Gastroesophageal sphincter (tissue), 4 donors: ENCODE measurements at places on chromosomes 6 and 20.

GRCh38 chr6:73362358-73362757 is at the start of gene KHDC3L:
KHDC3L (plus strand) TSS chr6:73362658; CDS start chr6:73362730, 72 bp downstream.
- no peak for ATAC-seq

DNA sequence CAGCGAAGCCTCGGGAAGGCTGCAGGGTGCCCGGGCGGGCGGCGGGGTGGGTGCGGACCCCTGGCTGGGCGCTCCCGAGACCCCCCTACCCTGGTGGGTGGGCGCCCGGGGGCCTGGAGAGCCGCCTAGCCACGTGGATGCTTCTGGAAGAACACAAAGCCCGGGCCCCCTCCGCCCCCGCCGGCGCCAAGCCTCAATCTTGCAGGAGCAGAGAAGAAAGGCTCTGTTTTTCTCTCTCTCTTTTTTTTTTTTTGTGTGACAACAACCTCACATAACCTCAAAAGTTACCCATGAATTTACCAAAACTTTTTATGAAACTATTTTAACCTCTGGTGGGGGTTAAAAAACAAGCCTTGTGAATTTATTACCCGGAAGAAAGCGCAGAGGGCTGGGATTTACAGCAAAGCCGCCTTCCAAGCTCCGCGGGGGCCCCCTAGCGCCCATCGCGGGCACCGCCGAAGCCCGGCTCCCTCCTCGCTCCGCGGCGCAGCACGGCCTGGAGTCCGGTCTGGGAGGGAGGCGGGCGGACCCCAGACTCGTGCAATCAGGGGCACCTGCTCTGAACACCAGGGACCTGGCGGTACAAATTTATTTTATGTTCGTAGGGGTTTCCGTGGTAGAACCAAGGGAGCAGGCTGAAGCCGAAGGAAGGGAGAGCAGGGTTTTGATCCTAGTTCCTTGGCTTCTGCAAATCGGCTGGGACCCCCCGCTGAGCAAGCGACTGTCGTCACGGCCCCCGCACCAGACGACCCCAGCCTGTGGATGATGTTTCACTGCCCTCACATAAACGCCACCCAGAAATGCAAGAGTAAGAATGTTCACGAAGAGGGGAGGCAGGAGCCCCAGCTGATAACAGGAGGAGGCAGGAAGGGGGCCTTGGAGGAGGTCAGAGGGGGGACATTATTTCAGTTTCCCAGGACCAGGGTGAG is 58.9 kb downstream of the ZNF831 start:
- ATAC-seq: peak; percentile 85

GRCh38 chr6:17957498-17957897 is 29.9 kb downstream of the KIF13A start:
- ATAC-seq: no peak

DNA sequence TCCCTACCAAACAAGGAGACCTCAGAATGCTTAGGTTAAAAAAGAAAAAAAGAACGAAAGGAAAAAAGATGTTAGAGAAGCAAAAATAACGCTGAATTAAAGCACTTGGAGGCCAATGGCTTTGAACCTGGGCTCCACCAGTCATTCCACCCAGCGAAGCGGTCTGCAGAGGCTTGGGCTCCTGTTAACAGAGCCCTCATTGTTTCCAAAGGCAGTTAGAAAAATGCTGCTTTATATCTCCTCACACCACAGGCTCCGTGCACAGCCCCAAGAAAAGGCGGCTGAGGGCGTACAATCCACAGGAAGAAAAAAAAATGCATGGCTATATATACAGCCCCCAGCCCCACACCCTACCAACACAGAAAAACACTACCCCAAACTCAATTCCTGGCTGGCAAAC is 255.9 kb downstream of the FOXC1 start:
- no peak for ATAC-seq

- no peak for ATAC-seq
Observed at GRCh38 chr6:138287144-138287955, 69.1 kb upstream of the PBOV1 start.
